ENCODE measurements at places on chromosomes 1 and 21.

GRCh38 chr1:59266927-59267293 is 30.0 kb upstream of the FGGY start:
- no peak for DNase-seq

GRCh38 chr21:46423546-46424038 is 35.1 kb upstream of the DIP2A start:
- no peak for DNase-seq

GRCh38 chr1:245772325-245772724 is 617.5 kb downstream of the KIF26B start:
- DNase-seq = no peak

GRCh38 chr1:13779930-13780329 is 79.9 kb downstream of the PRDM2 start:
- DNase-seq = no peak

DNA sequence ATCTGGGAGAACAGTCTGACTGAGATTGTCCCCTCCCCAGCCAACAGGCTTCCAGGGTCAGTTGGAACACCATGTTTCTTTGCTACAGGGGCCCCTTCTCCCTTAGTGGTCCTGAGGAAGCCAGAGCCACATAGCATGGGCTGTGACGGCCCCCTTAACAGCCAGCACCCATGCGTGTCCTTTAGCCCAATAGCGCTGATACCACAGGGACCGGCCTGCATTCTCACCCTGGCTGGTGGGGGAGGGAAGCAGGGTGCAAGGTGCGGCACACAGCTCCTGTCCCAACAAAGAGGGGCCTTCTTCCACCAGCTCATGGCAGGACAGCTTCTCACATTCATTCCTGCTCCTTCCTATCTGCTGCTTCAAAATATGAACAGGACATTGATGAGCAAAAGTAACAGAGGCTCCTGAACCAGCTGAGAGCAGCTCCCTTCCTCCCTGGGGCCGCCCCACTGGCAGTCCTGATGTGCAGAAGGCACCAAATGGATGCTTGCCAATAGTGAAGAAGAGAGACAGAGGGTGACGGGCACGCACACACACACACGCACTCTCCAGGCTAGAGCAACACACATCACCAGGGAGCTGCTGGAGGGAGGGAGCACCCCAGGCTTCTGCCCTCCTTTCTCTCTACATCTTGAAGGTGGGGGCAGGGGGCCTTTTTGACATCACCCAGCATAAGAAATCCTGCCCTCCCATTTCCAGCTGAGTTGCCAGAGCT is 99.4 kb downstream of the CRYAA start:
- DNase-seq = no peak

DNA sequence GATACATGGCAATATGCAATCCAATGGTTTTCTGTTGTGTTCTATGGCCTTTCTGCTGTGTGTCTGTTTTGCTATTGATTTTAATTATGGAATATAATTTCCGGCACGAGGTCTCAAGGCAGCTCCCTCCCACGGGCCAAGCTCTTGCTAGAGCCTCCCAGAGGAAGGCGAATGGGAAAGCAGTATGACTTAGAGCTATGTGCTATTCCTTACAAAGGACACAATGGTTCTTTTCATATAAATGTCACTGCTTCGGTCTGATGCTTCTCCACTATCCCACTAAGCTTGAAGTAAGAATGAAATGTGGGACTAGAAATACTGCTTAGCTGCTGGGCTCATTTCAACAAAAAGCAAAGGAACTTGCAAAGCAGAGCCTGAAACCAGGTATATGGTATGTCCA is 322.2 kb upstream of the BEND5 start:
- DNase-seq = no peak

DNA sequence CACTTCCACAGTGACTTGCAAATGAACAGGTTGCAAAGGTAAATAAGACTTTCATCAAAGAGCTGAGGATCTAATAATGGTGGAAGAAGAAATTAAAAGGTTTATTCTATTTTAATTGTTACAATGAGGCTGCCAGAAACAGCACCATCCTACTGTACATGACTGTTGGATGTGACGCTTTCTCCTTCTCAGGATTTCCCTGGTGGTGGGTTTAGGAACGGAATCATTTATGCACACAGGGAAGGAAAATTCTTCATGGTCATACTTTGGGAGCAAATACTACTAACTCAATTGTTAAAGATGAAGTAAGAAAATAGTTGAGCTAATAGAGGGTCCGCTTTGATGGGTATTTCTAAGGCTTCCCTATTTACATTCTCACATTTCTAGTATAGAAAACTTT is 22.2 kb upstream of the LYPLAL1 start:
- no peak for DNase-seq

DNA sequence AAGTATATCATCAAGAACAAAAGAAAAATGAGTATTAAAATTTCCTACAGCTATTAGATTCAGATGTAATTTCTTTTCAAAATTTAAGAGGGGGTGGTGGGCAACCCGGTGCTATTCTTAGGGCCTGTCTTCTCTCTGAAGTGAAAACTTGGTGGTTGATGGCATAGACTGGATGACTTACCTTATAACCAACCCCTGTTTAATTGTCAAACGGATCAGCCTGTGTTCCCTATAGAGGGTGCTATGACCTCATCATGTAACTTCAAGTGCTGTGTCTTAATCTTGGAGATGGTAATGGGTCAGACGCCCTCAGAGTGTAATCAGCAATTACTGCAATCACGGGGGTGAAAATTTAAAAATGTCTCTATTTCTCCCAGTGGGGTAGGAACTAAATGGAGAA is 176.2 kb downstream of the PCP4 start:
- no peak for DNase-seq

- DNase-seq = no peak
Measured at GRCh38 chr1:24864370-24864777, 65.7 kb downstream of the RUNX3 start.

DNA sequence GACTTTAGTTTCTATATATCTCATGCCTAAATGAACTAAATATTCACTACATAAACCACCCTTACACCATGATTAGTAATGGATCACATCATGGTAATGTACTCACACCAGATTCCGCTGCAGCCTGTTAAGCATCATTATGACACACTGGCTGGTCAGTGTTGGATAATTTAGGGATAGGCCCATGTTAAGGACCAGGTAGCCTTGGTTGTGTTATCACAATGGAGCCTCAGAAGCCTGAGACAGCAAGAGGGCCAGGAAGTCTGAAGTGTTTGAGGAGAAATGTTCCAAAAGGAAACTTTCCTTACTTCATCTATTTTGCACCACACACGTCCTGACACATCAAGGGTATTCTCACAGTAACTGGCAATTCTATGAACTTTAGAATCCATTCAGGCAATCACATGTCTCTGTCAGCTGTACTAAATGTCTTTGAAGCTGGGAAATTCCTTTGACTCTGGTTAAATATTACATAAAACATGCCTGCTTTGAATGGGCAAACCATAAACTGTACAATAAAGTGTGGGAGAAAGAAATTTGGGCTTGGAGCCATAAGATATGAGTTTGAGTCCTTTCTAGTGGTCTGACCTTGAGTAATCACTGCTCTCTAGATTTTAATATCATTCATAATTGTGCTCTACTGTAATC is 105.3 kb upstream of the DPT start:
- no peak for DNase-seq

DNA sequence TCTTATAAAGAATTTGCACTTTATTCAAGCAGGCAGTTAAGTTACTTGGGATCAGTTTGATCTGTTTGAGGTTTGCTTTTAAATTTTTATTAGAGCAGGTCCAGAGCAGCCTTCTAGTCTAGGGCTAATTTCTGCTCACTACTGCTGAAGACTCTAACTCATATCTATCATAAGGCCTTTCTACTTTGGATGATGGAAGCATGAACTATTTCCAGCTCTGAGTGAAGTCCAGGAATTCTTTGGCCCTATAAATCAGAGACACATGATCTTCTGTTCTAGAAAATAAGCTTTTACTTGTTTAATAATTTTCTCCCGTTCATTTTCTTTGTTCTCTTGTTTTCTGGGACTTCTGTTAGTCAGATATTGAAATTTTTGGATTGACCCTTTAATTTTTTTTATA is 14.7 kb downstream of the NIBAN1 start:
- no peak for DNase-seq

DNA sequence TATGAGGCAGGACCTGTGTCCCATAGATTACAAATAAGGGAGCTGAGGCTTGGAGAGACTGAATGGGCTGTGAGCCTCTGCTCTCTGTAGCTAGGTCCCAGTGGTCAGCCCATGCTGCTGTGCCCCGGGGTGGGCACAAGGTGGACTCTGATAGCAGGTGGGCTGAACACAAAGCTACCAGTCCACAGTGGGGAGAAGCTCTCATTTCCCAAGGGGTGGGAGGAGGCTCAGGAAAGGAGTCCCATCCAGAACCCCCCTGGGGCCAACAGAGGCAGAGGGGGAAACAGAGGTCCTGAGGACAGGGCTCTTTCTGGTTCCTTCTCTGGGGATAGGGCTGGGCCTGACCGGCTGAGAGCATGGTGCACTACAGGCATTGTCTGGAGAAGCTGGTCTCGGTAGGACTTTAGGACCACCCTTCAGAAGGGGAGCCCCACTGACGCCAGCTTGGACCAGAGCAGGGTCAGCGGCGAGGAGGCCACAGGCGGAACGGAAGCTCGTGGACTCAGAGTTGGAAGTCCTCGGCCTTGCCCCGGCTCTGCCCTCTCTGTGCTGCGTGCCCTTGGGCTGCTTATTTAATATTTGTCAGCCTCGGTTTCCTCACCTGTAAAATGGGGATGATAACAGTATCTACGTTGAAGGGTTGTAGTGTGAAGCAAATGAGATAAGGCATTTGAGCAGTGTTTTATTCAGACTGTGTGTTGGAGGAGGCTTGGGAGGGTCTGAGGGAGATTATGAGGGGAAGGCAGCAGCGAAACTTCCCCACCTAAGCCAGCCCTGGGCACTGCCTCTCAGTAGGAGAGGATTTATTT is 26.6 kb downstream of the SDE2 start:
- DNase-seq = no peak

DNA sequence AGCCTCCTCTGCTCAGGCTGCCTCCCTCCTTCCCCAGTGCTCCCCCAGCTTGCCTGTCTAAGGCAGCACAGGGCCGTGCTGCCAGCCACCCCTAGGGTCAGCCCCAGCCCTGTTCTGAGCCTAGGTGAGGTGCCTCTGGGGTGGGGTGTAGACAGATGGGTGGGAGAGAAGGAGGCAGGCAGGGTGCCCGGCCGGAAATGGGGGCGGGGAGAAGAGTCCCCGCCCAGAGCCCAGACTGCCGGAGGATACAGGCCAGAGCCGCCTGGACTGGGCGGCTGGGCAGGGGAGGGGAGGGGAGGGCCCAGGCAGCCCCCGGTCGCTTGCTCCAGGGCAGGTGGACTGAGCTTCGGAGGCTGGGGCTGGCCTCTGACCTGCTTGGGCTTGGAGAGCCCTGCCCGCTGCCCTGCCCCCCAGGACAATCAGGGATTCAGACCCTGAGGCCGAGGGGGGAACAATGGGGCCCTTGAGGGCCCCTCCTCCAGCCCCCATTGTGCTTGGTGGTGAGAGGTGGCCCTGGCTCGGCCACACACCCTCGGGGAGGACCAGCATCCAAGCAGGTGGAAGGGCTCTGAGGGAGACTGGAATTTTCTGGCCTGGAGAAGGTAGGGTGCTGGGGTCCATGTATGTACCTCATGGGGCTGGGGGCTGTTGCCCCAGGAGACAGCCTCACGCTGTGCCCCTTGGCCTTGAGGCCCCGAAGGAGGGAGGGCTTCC is at the start of gene GJC2:
Gene GJC2, plus strand, starts transcription at position 525 of the 714 bp plus-strand sequence. CDS start 7,829 bp downstream, outside the sequence.
- no peak for DNase-seq

GRCh38 chr1:8816264-8816663 is 1.2 kb downstream of the RERE start:
- DNase-seq = no peak

DNA sequence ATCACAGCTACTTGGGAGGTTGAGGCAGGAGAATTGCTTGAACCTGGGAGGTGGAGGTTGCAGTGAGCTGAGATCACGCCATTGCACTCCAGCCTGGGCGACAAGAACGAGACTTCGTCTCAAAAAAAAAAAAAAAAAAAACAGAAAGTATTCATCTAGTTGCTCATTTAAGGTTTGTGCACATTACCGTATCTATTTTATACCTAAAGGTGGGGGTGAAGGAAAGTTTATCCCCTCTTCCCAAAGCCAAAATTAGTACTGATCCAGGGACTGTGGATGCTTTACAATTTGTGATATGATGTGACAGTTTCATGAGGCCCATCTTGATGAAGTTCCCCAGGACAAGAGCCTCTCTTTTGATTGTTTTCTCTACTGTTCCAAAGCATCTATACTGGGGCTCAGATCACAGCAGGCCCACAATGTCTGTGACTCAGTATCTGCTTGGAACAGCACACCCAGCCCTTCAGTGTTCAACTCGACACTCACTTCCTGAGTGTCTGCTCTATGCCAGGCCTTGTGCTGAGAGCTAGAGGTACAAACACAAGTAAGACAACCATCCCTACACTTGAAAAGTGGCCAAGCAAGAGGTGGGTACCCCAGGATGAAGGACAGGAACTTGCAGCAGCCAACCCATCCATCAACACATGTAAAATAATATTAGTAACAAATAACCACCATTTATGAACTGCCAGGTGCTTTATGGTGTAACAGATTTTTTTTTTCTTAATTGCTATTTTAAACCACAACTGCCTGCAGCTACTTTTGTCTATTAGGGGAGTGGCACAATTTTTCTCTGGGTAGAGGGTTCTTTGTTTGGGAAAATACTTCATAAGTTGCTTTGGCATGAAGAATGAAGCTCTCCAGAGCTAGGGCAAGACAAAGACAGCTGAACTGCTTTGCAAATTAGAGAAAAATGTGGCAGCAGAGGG is 29.0 kb upstream of the KHDRBS1 start:
- no peak for DNase-seq

DNA sequence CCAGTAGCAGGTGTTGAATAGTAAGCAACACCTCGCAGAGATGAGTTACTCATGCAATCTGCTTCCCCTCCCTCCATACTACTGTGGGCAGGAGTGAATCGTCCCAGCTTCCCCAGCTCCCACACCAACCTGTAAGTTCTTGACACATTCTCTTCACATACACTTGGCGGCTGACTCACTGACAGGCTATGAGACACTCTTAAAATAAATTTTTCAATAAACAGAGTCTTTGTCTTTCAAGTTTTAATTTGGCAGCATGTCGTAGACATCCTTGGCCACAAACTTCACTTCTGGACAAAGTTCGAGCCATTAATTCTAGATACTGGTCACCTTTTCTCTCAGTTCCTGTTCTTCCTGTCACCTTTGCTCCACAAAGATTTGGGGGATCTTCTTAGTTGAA is 290.7 kb downstream of the TM2D1 start:
- DNase-seq = no peak

DNA sequence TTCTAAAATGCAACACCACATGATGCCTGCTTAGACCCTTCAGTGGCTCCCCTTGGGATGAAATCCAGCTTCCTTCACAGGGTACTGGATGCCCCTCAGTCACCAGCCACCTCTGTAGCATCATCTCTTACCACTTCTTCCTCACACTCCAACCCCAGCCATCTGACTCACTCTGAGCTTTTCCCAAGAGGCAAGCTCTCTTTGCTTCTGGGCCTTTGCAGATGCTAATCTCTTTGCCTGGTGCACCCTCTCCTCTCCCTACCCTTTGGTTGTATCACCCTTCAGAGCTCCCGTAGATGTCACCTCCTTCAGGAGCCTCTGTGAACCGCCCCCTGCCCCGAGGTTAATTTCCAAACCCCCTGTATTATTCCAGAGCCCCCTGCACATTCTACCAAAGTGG is 164.8 kb upstream of the ZC3H12A start:
- DNase-seq = no peak

- DNase-seq = no peak
Measured at GRCh38 chr1:101996825-101997465, at the start of gene OLFM3. TSS of gene OLFM3 (minus strand) at chr1:101996926.
